ENCODE measurements at places on chromosomes 3 and 15.

DNA sequence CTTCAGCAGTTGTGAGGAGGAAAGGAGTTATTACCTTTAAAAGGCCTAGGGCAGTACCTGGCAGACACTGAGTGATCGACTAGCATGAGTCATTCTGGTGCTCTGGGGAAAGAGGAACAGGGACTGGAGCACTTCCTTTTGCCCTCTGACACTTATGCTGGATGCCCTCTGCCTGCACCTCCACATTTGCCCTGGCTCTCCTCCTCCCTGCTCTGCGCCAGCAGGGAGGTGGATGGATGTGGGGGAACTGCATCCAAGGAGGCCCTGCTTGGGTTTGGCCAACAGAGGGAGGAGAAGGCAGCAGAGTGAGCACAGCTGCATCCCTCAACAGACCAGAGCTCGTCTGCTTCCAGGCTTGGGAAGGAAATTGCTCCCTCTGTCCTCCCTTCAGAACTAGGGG lies 75.0 kb downstream of the SEMA5B start:
- no peak for DNase-seq

DNA sequence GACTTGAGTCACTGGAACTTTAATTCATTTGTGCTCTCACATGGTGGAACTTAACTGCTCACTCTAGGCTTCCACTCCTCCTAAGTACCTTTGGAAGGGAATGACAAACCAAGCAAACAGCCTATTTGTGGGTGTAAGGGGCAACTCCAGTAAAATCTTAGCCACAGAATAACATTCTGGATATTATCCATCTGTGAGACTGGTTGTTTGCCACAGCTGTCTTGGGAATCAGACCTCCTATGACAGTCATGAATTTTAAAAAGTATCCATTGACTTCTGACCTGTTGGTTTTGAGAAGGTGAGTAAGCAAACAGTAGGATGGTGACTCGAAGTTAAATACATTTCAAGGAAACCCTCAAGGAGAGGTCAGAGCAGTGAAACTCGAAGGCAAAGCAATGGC lies 147.3 kb upstream of the CDIN1 start:
- DNase-seq: no peak

GRCh38 chr15:92155934-92156333 lies 237.7 kb upstream of the ST8SIA2 start:
- no peak for DNase-seq

DNA sequence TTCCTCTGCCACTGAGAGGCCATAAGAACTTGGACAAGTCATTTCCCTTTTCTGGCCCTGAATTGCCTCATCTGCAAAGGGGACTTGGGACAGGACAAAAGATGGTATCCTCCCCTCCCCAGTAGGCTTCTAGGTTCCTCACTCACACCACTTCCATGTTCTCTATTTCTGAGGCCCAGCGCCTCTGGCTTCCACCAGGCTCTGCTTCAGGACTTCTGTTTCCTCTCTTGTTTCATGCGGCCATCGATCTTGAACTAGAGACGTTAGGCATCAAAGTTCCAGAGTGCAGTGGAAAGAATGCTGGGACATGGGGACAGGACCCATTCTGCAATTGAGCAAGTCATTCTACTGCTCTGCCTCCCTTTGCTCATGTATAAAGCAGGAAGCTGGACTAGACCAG lies 1.7 kb downstream of the TM4SF4 start:
- no peak for DNase-seq

DNA sequence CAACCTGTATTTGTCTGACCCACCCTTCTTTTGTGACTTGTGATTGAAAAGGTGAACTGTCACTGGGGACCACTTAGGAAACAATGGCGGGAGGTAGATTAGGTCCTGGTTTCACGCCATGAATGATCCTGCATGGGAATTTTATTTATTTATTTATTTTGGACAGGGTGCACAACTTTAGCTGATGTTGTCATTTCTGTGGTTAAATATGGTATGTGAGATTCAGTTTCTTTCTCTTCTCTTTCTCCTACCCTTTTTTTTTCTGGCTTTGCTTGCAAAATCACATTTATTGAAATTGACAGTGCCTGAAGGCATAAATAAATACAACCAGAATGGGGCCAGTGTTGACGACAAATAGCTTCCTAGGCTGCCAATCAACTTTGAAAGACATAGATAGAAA lies 18.0 kb upstream of the HTR3E start:
- no peak for DNase-seq

- DNase-seq: no peak
Measured at GRCh38 chr15:42080919-42081830, 13.2 kb downstream of the PLA2G4D start.

All from SW 1271 (cell line).